ENCODE measurements at places on chromosomes 6 and 20.

GRCh38 chr6:156905801-156906200 lies 128.6 kb downstream of the ARID1B start:
- no peak for DNase-seq

DNA sequence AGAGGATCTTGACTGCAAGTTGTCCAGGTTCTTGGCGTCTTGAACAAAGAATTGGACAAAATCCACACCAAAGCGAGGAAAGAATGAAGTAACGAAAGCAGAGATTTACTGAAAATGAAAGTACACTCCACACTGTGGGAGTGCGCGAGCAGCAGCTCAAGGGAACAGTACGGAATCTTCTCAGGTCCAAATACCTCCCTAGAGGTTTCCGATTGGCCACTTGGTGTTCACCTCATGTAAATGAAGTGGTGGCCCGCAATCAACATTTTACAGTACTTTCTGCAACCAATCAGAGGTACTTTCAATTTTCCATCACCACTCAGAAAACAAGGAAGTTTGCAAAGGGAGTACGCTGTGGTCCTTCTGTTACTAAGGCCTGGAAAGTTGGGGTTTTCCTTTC lies 122.4 kb downstream of the PTPRK start:
- DNase-seq: no peak

GRCh38 chr20:41746635-41747034 lies 128.5 kb upstream of the CHD6 start:
- no peak for DNase-seq

DNA sequence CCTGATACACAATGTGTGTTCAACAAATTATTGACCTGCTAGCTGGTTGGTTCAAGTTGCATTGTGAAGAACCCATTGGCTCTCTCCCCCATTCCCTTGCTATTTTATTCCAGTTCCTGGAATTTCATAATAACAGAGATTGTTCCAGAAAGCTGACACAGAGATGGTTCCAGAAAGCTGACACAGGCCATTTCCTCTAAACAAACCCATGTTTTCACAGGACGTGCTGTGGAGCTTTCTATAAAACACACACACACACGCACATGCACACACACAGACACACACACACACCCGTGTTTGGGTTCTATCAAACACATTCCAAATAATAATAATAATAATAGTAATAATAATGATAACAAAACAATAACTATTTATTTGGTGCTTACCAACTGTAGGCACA lies 259.1 kb downstream of the CLIC5 start:
- DNase-seq: no peak

DNA sequence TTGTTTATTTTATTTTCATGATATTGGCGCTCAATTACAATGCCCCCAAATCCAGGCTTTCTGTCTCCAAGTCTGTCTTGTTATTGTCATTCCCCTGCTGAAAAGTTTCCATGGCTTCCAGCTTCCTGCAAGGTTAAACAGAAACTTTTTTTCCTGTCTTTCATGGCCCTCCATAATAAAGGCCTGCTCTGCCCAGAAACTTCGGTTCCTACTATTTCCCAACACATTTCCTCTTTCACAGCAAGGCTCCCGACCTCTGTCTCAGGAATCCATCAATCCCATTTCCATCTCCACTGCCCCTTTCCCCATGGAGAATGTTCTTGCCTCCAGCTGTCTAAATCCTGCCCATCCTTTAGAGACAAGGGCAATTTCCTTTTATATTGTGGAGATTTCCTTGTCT lies 365.2 kb upstream of the JARID2 start:
- no peak for DNase-seq

DNA sequence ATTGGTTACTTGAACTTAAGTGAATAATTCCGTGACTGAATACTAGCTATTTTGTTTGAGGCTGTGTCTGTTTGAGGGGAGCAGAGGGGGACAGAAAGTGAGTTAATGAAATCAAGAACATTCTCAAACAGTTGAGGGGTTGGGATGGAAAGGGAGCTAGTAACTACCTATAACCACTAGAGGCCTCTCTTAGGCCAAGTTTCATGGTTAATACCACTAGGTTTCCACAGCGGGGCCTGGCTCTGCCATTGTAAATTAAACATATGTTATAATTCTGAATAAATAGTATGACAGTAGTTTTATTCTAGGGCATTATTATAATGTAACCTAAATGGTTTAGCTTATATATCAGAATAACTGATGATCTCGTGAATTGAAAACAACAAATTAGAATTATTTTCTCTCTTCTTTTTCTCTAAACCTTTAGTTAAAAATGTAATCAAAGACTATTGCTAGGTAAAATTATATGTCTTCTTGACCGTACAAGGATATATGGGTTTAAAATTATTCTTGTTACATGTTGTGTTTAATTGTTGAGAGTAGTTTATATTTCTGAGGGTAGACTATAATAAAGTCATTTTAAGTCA lies 108.1 kb downstream of the BCKDHB start:
- DNase-seq: no peak

DNA sequence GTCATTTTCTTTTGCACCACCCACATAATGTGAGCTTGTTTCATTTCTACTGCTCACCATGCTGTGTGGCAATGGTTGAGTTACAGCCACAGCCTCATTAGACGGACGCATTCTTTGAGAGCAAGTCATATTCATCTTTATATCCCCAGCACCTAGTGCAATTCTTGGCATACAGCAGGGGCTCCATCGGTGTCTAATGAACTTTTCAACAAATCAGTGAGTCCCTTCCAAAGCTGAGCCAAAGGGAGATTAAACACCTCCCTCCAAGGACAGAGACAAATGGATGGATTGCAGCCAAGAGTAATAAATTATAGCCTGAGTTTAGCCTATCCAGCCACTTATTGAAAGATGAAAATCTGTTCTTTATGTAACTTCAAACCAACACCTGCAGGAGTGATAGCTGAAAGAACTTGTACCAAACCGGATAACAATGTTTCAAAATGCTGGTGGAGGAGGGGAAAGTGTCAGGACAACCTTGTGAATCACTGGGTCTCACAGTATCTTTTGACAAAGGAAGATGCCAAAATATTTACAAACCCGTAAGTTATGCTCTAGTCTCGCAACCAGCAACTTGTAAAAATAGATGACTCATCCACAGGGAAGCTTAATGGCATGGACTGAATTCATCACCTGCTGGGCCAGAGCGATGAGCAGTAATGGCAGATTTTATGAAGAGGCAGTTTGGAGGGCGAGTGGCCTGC lies 139.0 kb downstream of the PXDC1 start:
- DNase-seq: no peak

GRCh38 chr6:91317984-91318383 lies 731.1 kb upstream of the MAP3K7 start:
- DNase-seq: no peak

DNA sequence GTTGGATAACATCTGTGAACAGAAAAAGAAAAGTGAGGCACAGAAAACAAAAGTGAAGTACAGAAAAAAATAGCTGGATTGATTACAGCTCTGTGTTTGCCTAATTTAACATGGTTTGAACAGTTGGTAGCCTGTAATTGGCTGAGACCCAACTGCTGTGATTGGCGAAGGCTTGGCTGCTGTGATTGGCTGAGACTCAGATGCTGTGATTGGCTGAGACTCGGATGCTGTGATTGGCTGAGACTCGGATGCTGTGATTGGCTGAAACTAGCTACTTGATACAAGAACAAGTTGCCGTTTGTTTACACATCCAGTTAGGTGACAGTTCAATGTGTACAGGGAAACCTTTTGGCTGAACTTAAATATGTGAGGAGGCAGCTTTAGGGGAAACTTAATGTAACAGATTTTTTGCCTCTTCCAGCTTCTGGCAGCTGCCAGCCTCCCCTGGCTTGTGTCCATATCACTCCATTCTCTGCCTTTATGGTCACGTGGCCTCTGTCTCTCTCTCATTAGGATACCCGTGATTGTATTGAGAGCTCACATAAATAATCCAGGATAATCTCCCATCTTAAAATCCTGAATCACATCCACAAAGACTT lies 223.4 kb upstream of the FOXA2 start:
- no peak for DNase-seq

DNA sequence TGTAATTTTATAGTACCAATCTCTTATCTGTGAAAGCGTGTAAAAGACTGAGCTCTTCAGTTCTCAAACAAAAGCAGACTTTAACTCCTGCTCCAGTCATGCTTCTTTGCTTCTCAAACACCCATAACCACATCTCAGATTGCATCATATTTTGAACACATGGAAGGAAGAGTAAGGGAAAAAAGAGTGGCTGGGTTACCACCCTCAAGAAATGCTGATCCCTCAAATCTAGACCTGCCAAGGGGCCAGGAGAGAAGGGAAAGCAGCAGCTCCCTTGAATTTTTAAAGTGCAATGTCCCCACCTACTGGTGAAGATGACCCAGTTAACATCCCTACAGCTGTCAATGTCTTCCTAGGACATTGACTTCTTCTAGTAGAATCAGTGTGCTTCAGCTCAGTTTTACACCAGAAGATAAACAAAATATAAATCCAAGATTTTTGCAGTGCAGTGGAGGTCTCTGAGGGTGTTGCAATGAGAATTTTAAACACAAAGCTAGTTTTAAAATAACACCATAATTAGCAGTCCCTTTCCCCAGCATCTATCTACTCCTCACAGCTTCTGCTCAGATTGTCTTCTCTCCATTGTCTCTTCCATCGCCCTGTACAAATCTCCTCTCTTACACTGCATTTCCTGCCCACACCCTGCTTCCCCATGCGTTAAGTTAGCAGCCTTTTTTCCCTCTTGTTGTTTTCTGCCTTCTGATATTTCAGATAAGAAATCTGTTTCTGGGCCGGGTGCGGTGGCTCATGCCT lies 22.6 kb upstream of the HLA-DQB2 start:
- DNase-seq: no peak

GRCh38 chr6:91877994-91878393 lies 1291.1 kb upstream of the MAP3K7 start:
- DNase-seq: no peak

- no peak for DNase-seq
These were observed 1372.1 kb downstream of the EPHA7 start for GRCh38 chr6:92047152-92047850.

DNA sequence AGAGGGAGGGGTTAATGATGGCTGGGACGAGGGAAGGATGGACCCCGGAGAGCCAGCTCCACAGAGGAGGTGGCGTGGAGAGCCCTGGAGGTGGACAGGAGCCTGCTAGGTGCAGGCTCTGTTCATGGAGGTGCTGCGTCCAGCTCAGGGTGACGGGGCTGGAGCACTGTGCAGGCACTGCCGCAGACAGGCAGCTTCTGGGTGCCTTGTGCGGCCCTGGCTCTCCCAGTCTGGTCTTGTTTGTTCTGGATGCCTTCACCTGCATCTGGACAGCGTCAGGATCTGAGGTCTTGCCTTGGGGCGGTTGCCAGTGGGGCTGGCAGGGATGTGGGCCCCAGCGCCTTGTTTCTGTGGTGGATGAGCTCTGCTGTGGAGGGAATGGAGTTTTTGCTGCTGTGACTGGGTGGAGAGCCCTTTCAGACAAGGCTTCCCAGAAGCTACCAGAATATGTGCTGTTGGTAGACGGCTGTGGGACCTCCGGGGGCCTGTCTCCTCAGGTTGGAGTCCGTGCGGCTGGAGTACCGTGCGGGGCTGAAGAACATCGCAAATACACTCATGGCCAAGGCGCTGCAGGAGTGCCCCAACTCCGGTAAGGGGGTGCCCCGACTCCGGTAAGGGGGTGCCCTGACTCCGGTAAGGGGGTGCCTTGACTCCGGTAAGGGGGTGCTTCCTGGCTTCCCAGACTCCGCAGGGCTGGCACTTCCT lies 7.8 kb upstream of the C20orf204 start:
- DNase-seq: no peak

DNA sequence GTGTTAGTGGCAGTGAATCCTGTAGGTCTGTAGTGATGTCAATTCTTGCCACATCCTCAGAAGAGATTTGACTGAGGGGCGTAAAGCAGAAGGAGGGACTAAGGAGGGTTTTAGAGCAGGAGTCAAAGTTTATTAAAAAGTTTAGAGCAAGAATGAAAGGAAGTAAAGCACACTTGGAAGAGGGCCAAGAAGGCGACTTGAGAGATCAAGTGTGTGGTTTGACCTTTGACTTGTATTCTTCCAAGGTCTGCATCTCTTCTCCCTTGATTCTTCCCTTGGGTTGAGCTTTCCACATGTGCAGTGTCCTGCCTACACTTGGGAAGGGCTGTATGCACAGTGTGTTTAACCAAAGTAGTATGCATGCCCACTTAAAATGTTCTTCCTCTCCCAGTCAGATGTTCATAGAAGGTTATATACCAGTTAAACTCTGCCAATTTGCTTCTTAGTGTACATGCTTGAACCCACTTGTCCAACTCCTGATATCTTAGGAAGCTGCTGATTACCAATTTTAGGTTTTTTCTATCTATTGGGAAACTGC lies 627.6 kb downstream of the MMUT start:
- no peak for DNase-seq

DNA sequence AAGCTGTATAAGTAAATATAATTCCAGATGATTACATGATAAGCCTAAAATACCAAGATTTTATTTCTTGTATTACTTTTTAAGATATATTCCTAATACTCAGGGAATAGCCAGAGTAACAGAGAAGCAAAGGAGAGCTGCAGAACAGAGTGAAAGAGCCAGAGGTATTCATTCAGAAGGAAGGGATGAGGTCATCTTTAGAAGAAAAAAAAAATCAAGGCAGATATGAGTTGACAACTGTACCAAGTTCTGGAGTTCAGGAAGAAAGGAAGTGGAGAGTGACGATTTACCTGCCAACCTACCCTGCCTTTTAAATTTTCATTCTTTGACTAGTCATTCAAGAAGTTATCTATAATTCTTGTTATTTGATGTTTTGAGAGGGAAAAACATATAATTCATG lies 28.8 kb upstream of the NHSL1 start:
- no peak for DNase-seq

DNA sequence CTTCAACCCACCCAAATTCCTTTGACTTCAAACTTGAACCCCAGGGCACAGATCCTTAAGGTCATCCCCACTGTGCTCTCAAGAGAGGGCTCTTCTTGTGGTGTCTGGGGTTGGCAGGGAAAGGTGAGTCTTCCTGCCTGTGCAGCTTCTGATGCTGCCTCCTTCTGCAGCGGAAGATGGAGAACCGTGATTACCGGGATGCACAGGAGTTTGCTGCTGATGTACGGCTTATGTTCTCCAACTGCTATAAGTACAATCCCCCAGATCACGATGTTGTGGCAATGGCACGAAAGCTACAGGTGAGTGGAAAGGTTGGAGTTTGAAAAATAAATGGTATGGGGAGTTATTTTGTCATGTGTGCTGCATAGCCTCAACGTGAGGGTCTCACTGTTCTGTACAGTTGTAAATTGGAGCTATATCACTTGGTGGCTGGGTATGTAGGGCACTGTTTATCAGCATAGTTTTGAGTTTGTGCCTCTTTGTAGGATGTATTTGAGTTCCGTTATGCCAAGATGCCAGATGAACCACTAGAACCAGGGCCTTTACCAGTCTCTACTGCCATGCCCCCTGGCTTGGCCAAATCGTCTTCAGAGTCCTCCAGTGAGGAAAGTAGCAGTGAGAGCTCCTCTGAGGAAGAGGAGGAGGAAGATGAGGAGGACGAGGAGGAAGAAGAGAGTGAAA lies 9.0 kb downstream of the BRD2 start:
- no peak for DNase-seq

Measured in activated CD4-positive, alpha-beta T cell treated with anti-CD3 and anti-CD28 coated beads for 1 hour (primary cell).